ENCODE measurements at places on chromosomes 3 and 15.
A peak's percentile ranks its signal among the peaks of the same experiment; 100 is the strongest.

- DNase-seq, result peak; percentile 78
Measured at GRCh38 chr3:5058471-5058951, 63.6 kb upstream of the ARL8B start.

DNA sequence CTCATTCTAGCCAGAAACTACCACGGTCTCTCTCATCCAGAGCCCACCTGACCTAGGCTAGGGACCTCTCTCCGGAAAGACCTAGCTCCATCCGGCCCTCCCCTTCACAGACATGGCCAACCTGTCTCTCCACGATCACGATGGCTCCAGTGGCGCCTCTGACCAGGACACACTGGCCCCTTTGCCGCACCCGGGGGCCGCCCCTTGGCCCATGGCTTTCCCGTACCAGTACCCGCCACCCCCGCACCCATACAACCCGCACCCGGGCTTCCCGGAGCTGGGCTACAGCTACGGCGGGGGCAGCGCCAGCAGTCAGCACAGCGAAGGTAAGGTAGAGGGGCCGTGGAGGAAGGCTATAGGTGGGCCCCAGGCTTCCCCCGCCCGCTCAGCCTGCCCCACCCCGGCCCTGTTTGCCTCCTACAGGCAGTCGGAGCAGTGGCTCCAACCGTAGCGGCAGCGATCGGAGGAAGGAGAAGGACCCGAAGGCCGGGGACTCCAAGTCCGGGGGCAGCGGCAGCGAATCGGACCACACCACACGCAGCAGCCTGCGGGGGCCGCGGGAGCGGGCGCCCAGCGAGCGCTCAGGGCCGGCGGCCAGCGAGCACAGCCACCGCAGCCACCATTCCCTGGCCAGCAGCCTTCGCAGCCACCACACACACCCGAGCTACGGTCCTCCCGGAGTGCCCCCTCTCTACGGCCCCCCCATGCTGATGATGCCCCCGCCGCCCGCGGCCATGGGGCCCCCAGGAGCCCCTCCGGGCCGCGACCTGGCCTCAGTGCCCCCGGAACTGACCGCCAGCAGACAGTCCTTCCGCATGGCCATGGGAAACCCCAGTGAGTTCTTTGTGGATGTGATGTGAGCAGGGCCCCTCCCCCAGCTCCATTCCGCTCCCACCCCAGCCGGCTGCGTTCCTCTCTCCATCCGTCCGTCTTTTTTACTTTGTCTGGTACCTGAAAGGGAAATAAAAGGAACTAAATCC lies 4.5 kb upstream of the AP2M1 start:
- DNase-seq, result no peak

DNA sequence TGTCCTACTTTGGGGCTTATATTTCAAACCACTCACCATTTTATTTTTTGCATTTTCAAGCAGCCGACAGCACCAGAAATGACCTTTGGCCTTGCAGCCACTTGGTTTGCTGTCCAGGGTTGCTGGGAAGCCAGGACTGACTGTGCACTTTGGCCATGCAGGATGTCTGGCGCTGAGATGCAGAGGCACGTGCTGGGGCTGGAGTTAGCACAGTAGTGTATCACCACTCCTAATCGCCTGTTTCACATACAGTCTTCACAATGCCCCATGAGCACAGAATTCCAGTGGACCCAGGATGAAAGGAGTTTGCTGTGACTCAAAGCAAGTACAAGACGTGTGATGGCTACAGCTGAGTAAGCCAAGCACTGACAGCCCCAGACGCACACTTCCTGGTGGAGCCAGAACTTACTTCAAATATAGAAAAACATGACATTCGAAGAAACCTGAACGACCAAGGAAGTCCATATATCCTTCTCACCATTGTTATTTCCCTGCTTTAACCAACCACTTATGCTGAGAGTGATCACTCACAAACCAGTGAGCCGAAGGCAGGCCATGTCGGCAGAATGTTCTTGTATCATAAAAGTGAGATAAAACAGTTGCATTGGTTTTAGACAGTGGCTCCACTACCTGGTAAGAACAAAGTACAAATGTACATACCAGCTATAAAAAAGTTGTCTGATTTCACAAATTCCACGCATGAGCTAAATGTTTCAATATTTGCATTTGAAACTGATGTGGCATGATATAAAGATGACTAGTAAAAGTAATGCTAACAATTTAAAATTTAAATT lies 16.0 kb downstream of the OCA2 start:
- DNase-seq, result no peak

DNA sequence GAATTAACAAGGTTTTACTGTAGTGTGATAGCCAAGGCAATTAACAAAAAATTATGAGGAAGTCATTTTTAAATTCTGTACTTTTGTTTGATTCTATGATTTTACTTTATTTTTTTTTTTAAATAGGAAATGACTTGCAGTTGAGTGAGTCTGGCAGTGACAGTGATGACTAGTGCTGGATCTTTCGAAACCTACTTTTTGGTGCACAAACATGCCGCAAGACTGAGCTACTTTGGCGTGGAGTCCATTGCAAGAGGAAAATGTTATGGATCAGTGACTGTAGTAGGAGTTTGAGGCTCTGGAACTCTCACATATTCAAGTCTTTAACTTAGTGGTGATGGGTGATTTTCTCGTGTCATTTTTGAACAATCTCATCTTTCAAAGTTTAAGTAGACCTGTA lies 11.6 kb downstream of the EAF1 start:
- DNase-seq, result no peak

DNA sequence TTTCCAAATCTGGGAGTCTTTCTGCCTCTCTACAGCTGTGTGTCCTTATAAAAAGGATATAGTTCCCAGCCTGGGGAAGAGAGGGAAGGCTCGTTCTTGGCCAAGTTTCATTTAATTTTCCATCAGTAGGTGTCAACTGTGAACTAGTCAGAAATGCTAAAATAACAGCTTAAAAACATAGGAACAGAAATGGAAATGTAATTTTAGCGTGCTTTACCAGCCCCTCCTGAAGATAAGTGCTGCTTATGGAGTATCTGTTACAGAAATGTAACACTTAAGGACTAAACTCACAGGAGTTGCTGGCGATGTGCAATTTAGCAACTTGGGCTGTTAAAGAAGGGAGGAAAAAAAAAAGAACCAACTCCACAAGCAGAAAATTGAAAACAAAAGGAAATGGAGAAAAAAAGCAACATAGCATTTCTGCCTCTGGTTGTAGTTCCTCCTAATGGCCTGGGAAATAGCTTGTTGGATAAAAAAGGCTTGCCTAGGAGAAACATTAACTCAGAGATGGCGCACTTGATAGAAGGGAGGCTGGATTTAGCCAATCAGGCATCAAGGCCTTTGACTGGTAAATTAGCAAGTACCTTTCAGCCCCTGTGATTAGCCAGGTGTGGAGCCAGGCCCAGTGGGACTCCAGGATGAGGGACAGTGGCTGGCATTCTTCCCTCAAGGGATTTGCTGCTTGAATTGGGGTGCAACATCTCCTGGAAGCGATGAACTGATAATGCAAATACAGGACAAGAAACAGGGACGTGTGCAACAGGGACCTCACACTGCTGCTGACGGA lies 84.3 kb downstream of the RPLP1 start:
- DNase-seq, result no peak

DNA sequence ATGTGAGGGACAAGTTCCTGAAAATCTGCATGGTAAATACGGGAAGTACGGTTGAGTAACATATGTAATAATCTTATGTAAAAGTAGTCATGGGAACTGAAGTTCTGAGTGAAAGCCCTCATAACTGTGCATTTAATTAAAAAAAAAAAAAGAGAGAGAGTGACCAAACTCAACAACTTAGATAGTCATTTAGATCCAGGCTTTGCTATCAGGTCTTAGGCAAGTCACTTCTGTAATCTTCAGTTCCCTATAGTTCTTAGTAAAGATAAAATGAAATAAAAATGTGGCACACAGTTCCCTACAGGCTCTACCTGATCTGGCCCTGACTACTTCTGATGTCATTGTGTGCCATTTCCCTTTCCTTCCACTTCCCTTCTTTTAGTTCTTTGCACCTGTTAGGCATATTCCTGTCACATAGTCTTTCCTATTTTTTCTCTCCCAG lies 15.0 kb downstream of the RNF111 start:
- no peak for DNase-seq

All from eye (tissue), 1 donor.